ENCODE measurements at places on chromosomes 1 and 21.

DNA sequence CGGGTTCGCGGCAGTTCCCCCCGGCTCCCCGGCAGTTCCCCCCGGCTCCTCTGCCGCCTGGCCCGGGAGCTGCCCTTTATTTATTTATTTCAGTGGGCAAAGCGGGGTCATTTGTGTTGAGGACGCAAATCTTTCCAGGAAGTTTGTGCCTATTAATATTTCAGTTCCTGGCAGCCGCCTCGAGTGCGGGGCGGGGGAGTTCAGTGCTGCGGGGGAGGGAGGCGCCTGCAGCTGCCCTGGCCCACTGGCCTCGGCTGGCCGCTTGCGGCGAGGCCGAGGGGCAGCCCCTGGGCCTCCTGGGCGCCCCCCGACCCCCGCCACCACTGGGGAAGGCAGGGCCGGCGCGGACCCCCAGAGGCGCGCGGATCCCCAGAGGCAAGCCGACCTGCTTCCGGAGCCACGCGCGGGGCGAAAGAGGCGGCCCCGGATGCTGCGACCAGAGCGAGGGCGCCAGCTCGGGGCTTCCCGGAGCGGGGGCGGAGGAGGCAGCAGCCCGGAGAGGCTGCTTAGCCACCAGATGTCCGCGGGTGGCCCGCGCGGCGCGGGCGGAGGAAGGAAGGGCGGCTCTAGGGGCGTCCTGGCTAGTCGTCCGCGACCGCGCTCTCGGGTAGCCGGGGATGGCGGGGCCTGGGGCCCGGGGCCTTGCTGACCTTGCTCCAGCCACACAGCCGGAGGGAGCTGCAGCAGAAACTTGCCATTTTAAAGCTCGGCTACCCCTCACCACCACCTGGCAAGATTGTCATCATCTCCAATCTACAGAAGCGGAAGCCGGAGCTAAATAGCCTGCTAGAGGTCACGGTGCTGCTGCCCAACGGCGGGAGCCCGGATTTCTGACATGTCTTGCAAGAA lies 48.0 kb downstream of the H3-3A start:
- peak; percentile 56 for DNase-seq

- peak; percentile 76 for DNase-seq
Measured at GRCh38 chr1:85334962-85335361, 58.5 kb upstream of the BCL10 start.

GRCh38 chr1:60974524-60975372 lies 107.6 kb upstream of the NFIA start:
- DNase-seq, result no peak

DNA sequence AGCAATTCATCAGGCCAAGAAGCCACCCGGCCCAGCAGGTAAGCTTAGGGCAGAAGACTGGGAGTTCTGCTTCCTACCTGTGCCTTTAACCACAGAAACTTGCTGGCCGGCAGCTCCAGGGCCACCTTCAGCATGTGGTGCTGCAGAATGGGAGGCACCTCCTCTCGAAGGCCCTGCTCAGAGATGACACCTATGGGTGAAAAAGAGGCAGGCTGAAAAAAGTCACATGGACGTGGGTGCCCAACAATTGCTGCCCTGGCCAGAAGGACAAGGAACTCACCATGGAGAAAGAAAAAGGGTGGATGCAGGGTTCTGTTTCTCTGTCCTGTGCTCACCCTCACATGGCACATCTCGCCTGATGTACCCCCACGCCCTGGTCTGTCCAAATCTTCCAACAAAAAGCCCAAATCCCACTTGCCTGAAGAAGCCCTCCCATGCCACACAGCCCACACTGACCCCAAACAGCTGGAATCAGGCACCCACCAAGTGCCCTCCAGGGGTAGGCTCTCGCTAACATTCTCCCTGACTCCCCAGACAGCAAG lies 33.0 kb downstream of the URB1 start:
- no peak for DNase-seq

DNA sequence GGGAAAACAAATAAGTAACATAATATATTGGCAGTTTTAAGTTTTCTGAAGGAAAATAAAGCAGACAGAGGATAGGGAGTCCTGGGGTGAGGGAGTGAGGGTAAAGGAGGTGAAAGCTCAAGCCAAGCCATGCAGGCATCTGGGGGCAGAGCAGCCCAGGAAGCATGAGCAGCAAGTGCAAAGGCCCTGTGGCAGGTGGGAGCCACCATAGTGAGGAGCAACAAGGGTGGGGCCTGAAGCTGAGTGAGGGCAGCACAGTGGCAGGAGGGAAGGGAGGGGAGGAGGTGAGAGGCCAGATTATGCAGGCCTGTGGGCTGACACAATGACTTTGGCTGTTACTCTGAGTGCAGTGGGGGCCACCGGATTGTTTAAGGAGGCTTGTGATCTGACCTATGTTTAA lies 138.8 kb upstream of the TNR start:
- no peak for DNase-seq

DNA sequence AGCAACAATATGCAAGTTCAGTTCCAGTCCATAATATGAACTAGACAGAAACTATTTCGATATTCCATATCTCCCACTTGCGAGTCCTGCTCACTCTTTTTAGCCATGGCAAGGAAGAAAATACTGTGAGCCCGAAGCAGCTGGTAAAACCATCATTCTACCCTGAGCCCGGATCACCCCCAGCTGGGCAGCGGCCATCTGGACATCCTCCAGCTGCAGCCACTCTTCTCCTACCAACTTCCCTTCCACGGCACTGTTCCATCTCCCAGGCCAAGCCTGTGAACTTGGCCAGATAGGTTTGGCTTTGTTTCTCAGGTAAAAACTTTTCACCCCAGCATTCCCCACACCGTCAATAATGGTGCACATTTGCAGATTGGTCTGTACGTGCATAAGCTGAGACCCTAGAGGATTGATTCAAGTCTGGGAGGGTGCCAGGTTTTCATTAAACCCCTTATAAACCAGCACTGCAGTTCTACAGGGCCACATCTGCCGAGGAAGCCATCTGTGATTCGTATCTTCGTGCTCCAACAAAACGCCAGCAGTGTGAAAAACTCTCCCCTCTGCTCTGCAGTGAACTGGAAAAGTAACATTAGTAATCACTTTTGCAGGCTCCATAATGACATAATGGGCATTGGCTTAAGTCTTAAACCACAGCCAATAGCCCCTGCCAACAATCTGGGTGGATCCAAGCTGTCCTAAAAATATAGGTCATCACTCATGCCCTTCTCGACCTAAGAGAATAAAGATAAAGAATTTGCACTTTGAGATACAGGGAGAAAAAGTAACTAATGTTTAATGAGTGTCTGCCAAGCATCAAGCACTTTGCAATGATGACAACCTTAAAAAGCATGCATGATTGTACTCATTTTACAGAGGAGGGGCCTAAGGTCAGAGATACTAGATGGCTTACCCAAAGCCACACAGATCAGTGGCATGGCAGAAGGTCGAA lies 205.1 kb downstream of the PLPP3 start:
- peak; percentile 36 for DNase-seq

DNA sequence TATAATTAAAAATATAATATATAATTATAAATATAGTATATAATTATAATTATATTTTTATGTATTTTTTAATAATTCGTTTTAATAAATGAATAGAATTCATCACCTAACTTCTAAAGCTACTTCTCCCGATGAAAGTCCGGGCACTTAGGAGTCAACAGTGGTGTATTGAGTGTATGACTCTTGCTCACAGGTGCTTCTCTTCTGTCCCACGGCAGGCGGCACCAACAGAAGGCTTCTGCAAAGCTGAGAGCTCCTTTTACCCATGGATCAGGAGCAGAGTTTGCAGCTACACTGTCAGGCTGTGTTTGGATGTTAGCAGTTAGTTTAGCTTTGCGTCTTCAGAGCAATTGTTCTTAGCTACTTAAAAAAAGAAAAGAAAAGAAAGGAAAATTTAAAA lies 122.4 kb downstream of the LIPI start:
- no peak for DNase-seq

GRCh38 chr1:20587661-20588053 lies 1.2 kb upstream of the CDA start:
- peak; percentile 17 for DNase-seq

GRCh38 chr1:97144527-97144926 lies 422.9 kb downstream of the PTBP2 start:
- peak; percentile 74 for DNase-seq

DNA sequence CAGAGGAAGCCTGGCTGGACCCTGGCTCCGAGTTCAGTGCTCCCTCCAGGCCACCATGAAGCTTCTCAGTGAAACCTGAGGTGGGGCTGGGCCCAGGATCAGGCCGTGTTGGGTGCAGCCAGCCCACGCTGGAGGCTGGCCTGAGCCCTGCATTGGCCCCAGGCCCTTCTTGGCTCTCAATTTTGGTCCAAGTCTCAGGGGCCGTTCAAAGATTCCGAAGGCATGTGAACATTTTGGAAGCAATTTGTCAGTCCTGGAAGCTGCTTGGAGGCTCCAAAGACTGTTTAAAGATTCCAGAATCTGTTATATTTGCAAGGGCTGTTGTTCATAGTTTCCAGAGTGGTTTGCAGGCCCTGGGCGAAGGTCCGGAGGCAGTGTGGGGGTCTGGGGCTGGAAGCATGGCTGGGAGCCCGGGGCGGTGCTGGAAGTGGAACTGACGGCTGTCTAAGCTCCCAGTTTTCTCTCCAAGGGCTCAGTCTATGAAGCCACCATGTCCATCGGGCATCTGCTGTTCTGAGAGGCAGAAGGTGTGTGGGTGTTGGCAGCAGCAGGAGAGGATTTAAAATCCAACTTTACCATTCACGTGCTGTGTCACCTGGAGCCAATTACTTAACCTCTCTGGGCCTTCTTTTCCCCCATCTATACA lies 104.9 kb downstream of the EPHB2 start:
- no peak for DNase-seq

DNA sequence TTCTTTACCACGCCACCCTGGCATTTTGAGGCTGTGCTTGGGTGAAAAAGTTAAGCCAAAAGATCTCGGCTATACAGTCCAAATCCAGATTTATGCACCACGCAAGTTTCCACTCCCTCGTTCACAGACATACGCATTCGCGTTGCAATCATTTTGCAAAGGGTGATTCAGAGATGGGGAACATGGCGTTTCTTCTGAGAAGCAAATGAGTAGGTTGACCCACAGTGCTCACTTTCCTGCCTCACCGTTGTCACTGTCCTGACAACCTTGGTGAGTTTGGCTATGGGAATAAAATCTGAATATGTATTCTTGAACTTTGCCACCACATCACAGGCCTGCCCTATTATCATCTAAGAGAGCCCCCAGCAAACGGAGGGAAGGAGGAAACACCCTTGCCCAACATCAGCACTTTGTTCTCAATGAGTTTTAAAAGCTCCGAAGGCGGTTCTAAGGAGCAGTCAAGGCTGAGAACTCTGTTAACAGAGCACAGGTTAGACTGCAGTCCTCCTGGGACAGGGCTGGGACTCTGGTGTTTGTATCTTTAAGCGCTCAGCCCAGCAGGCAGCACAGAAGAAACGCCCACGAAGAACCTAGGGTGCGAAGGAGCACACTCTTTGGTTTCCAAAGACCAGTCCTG lies 86.4 kb downstream of the RUNX1 start:
- DNase-seq, result no peak

GRCh38 chr1:71667216-71667615 lies 586.4 kb upstream of the ZRANB2 start:
- DNase-seq, result peak; percentile 22

- DNase-seq, result no peak
Measured at GRCh38 chr1:10761503-10762152, 34.8 kb downstream of the CASZ1 start.

GRCh38 chr1:246709835-246710234 lies 14.4 kb upstream of the SCCPDH start:
- DNase-seq, result no peak

GRCh38 chr1:210257698-210258529 lies 25.3 kb downstream of the SERTAD4 start:
- no peak for DNase-seq

GRCh38 chr1:116538544-116538943 lies 32.3 kb downstream of the CD58 start:
- peak; percentile 35 for DNase-seq

DNA sequence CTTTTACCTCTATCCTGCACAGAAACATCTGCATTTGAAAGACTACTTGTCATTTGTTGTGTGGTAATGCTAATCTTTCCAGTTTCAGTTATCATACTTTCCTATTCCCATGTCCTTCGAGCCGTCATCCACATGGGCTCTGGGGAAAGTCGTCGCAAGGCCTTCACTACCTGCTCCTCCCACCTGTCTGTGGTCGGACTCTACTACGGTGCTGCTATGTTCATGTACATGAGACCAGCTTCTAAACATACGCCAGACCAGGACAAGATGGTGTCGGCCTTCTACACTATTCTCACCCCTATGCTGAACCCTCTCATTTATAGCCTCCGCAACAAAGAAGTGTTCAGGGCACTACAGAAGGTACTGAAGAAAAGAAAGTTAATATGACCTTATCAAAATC lies 8.3 kb downstream of the OR2M4 start:
- DNase-seq, result no peak

GRCh38 chr1:219724440-219724839 lies 111.5 kb upstream of the ZC3H11B start:
- no peak for DNase-seq

DNA sequence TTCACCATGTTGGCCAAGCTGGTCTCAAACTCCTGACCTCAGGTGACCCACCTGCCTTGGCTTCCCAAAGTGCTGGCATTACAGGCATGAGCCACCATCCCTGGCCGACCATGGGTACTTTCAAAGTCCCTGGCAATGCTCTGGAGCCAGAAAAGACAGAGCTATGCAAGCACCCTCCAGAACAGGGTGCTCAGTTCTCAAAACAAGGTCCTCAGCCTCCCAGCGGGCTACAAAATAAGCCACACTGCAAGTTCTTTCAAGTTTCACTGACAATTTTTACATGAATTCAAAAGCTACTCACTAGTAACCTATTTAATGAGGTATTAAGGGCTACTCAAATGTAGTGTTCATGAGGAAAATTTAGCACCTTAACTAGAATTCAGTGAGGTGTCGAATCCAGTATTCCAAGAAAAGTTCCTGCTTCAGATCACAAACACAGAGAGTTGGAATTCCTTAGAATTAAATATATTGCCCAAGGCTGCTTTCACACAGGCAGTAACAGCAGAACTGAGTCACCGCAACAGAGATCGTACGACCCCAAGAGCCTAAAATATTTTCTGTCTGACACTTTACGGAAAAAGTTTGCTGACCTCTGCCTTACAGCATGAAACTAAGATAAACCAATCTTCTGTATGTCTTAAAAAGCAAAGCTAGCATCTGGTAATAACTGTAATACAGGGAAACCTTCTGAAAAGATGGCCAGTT lies 60.7 kb downstream of the HSF2BP start:
- peak; percentile 75 for DNase-seq

GRCh38 chr1:16005597-16005996 lies 1.6 kb downstream of the SRARP start:
- DNase-seq, result no peak

GRCh38 chr21:44511219-44511937 lies 28.6 kb downstream of the KRTAP10-1 start:
- DNase-seq, result no peak

- no peak for DNase-seq
Measured at GRCh38 chr1:230356869-230357794, 69.0 kb downstream of the PGBD5 start.

GRCh38 chr1:45275054-45275453 lies 51.6 kb upstream of the HPDL start:
- DNase-seq, result no peak
